ENCODE measurements at places on chromosomes 7 and 10.

GRCh38 chr10:31152421-31153135 lies 120.9 kb upstream of the ZNF438 start:
- DNase-seq = no peak

DNA sequence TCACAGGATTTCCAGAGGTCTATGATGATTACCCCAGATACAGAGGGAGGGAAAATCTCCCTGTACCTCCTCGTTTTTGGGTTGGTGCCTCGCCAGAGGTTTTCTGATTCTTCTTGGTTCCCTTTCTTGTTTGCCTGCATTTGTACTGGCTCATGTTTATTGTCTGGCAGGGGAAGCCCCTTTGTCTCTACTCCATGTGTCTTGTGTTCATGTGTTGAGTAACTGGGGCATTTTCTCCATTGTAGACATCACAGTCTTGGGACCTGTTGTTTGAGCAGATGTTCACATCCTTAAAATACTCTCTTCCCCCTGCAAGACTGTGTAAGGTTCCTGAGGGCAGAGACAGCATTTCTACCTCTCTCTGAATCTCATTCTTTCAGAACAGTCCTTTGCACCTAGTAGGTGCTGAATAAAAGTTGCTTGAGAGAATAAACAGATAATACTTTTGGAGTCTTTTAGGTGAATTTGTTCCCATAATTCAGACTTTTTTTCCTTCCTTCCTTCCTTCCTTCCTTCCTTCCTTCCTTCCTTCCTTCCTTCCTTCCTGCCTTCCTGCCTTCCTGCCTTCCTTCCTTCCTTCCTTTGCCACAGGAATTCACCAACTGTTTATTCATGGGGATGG lies 25.1 kb downstream of the CDK14 start:
- no peak for DNase-seq

- DNase-seq = no peak
Measured at GRCh38 chr7:7563813-7564212, 2.9 kb upstream of the MIOS start.

DNA sequence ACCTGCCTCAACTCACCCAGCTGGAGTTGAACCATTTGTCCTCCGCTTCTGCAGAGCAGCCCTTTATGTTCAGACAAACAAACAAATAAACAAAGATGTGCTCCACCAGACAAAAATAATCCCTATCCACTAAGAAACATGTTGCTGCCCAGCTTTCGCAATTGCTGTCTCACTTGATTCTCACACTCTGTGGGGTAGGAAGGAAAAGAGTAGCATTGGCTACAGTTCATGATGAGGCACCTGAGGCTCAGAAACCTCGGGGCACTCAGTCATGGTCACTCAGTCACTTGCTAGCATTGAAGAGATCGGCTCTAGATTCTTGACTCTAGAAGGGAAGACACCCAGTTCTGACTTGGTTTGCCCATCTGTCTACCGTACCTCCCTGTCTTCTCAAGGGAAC lies 88.0 kb upstream of the ZMIZ1 start:
- no peak for DNase-seq

- DNase-seq = no peak
Measured at GRCh38 chr10:51860257-51860656, 160.9 kb upstream of the CSTF2T start.
